Effector memory CD8-positive, alpha-beta T cell (primary cell): ENCODE measurements at places on chromosomes 16 and 17.

- no peak for DNase-seq
Observed at GRCh38 chr16:73000020-73000906, 47.7 kb downstream of the ZFHX3 start.

DNA sequence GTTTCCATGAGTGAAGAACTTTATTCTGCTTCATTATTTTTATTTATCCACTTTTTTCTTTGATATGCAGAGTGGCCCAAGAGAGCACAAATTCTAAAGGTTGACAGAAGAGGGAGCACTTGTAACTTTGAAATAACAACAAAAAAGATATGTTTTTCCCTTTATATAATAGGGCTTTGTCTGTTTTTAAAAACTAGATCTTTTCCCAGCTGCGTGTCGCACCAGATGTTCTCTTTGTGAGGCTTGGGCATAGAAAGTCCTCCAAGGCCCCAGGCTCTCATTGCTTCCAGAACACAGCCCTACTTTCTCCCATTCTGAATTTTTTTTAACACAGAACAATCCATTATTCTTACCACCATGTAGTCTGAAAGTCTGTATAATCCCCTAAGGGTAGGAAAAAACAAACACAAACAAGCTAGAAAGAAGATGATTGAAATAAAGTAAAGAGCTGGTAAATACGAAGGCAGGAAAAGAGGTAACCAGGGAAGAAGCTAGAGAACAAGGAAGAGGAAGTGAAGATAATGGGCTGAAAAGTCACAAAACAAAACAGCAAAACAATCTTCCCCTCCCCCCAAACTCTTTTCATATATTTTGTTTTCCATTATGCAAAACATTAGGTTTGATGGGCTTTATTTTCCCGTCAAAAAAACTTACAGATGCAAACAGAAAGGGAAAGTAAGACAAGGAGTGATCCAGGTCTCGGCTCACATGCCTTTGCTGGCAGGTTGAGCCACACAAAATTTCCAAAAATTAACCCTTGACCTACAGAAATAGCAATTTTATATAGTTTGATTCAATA, 160.4 kb downstream of the ABCA8 start:
- no peak for DNase-seq

GRCh38 chr16:29991571-29991904, 3.9 kb downstream of the HIRIP3 start:
- no peak for DNase-seq

- no peak for DNase-seq
Observed at GRCh38 chr17:44022246-44022645, 7.5 kb upstream of the TMEM101 start.

- no peak for DNase-seq
Observed at GRCh38 chr17:78411241-78411857, 32.9 kb downstream of the PGS1 start.

DNA sequence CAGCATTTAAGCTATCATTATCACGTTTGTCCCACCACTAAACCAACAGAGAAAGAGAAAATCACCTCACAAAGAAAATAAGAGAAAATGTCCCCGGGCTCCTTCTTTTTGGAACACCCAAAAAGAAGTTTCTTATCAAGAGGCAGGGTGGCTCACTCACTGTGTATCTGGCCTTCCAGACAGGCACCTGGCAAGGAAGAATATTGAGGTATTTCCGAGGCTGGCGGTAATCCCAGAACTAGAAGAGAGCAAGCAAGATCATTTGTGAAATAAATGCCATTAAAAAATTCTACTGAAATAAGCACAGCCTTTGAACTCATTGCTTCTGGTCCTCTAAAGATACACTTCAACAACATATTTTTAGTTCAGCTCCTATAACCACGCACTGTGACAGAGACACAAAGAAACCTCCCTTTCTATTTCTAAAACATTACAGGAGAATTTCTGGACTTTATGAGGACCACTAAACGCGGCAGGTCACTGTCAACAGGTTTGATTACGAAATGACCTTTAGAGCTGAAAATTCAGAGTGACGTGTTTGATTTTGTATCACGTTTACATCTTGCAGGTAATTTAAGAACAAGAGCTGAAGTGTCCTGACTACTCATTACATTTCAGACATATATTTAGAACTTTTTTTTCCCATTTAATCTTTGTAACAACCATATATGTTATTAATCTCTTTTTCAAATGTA, 61.0 kb downstream of the WDR59 start:
- DNase-seq: no peak

DNA sequence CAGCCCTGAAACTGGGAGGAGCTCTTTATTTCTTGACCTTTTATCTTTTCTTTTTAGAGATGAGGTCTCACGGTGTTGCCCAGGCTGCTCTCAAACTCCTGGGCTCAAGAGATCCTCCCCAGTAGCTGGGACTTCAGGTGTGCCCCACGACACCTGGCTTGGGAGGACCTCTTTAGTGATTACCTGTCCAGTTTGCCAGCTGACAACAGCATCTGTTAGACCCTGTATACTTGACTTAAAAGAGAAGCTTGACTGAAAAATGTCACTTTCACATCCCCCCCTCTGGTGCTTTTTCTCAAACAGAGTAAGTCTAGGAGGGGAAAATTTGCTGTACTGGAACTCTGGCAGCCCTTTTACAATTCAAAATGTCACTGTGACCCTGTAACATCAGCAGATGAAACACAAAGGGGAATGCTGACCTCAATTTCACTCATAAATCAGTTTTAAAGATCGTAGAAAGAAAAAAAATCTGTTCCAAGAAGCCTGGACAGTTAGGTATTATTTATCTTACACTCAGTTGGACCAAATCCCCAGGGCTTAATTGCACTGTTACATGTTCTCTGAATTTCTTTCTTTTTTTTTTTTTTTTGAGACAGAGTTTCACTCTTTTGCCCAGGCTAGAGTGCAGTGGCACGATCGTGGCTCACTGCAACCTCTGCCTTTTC, 1.8 kb upstream of the ERN1 start:
- DNase-seq: no peak

DNA sequence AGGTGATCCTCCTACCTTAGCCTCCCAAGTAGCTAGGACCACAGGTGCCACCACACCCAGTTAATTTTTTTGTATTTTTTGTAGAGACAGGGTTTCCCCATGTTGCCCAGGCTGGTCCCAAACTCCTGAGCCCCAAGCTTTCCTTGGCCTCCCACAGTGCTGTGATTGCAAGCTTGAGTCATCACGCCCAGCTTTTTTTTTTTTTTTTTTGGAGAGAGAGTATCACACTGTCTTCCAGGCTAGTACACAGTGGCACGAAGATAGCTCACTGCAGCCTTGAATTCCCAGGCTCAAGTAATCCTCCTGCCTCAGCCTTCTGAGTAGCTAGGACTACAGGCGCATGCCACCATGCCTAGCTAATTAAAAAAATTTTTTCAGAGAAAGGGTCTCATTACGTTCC, 27.2 kb downstream of the HEATR9 start:
- DNase-seq: no peak

GRCh38 chr16:49566432-49566831, 192.8 kb downstream of the C16orf78 start:
- no peak for DNase-seq

DNA sequence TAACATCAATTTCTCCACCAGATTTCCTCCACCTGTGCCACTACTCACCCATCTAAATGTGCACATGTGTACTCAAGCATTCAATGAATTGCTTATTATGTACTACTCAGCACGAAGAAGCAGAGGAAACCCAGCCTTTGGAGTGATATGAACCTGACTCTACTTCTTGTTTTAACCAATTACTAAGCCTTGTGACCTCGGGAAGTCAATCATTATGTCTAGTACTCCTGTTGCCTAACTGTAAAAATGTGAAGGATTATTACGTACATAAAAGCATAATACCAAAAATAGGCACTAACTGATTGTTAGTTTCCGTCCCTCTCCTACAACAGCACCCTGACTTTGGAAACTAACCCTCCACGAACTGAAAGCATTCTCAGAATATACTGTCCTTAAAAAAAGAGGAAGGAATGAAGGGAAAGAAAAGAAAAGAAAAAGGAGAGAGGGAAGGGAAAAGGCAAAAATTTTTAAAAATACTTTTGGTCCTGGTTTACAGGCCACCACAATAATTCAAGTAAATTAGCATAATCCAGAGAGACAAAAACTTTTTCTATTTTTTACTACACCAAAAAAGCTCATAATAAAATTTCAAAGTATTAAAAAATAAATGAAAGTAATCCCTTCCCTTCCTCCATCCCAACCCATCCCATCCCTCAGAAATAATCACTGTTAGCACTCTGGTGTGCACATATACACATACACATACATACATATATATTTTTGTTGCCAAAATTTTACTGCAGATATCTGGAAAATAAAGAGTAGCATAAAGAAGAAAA, 53.6 kb downstream of the KANSL1 start:
- DNase-seq: no peak

GRCh38 chr17:20270369-20270768, 197.0 kb downstream of the LGALS9B start:
- DNase-seq: no peak

GRCh38 chr17:75439287-75439686, 17.1 kb upstream of the TMEM94 start:
- no peak for DNase-seq

- no peak for DNase-seq
Observed at GRCh38 chr16:3938471-3938842, 57.9 kb upstream of the CREBBP start.

GRCh38 chr17:69857412-69857835, 217.6 kb upstream of the KCNJ16 start:
- no peak for DNase-seq

DNA sequence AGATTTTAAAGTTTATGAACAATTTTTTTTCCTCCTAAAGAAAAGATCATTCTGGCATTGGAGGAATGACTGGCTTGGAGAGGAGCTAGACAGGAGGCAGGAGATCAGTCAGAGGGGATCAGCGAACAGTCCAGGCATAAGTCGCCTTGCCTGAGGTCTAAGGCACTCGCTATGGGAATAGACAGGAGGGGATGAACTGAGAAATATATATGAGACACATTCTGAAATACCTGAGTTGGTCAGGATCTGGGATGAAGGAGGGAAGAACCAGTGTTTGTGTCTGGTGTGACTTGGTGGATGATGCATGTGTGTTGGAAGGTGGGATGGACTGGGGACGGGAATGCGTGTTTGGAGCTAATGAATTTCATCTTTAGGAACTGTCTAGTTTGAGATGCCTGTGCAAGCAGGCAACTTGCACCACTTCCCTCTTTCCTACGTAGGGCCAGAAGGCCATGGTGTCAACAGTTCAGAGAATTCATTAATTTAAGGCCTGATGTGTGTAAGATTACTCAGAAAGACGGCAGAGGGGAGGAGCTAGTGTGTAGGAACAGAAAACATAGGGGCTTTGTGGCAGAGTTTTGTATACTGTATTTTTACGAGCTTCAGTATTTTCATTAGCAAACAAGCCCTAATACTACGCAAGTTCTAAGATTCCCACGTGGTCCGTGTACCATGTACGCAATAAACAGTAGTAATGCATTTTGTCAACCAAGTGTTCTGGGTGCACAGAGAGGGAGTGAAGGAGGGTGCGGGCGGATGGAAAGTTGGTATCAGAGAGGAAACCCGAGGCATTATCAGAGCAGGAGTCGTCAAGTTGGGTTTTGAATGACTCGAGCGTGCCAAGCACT, 825 bp downstream of the HEATR6 start:
- DNase-seq: no peak

DNA sequence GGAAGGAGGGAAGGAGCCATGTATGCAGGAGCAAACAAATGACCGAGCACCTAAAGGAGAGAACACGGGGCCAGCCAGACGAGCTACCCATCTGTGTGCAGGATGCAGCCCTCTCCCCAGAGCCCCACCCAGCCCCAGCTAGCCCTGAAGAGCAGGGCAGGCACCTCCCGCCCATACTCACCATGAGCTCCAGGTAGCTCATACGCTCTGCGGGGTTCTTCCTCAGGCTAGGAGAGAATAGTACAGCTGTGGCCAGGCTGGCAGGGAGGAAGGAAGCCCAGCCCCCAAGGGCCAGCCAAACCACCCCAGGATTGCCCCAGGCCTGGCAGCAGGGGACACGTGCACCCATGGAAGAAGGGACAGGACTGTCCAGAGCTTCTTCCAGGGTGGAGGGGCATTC, 81.9 kb downstream of the KCNJ18 start:
- DNase-seq: no peak

GRCh38 chr17:48541577-48542113, 3.3 kb downstream of the HOXB2 start:
- DNase-seq: peak; percentile 24

- no peak for DNase-seq
Observed at GRCh38 chr17:47895347-47895855, 635 bp upstream of the SP2 start.

DNA sequence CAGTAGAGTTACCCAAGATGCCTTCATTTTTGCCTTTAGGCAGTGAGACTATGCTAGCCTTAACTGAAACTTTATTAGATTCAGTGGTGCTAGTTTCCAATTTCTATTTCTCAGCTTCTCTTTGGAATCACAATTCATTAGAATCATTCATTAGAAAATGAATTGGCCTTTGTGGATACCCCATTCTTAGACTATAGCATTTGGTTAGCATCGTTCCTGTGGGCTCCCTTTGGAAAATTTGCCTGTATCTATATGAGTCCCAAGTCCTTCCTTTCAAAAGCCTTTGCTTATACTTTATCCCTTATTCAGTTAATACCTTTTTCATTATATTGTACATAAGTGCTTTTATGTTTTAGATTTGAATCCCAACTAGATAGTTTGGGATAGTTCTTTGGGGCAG, 187.0 kb upstream of the TBX2 start:
- no peak for DNase-seq

DNA sequence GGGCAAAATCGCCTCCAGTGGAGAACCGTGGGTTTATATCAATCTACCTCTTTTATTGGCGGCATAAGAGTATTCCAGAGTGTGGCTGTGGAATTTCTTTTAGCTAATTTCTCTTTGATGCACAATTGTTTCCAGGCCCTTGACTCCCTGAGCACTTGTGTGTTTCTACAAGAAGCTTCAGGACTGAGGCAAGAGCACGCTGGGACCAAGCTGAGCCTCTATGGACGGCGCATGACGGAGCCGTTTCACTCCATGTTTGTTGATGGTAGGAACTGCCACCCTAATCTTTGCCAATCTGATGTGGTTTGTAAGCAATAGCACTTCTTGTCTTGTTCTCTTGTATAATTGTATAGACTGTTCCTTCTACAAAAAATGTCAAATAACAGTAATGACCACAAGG, 11.2 kb upstream of the ANKRD40CL start:
- DNase-seq: no peak

DNA sequence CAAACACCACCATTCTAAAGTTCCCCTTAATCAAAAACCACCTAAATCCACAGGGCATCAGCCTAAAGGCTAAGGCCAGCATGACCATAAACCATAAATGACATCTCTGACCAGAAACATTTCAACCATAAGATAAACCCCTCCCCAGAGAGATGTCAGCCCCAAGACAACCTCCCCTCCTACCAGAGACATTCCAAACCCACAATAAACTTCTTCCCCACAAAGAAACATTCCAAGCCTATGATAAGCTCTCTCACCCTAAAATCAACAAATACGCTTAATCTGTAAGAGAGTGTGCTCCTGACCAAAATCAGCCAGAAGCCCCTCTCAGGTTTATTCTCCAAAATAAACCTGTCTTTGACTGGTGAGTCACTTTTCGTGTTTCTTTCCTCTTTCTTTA, 54.8 kb downstream of the SLFN5 start:
- DNase-seq: no peak

DNA sequence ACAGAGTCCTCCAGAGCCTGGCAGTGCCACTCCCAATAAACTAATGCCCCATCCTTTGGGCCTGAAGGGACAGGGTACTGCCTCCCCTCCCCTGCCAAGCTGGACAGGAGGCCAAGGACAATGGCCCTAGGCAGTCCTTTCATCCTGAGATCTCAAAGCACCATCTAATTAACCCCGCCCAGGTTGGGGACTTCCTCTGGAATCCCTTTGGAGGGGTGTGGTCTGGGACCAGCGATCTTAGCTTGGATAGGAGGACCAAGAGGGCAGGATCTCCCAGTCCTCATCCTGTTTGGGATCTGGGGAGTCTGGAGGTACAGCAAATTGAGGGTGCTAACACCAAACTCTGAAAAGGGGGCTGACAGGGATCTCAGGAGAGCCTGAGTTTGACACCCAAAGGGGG, 18.2 kb upstream of the SP6 start:
- DNase-seq: no peak
